ENCODE measurements at places on chromosomes 2 and 18.

DNA sequence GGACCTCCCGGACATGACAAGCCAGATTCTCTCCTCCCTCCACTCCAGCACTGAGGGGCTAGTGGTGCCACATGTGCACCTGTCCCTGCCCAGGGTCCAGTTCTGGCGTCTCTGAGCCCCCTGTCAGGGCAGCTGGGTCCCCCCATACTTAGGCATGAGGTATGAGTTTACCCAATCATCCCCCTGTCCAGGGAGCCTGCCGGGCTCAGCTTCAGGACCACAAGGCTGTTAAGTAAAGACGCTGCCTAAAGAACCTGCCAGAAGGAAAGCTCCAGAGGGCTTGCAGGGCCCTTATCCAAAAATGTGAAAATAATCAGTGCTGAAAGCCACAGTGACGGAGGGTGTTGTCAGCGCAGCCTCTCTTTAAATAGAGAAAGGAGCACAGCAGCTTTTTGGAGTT is 40.0 kb downstream of the SH3BP4 start:
- DNase-seq = no peak

DNA sequence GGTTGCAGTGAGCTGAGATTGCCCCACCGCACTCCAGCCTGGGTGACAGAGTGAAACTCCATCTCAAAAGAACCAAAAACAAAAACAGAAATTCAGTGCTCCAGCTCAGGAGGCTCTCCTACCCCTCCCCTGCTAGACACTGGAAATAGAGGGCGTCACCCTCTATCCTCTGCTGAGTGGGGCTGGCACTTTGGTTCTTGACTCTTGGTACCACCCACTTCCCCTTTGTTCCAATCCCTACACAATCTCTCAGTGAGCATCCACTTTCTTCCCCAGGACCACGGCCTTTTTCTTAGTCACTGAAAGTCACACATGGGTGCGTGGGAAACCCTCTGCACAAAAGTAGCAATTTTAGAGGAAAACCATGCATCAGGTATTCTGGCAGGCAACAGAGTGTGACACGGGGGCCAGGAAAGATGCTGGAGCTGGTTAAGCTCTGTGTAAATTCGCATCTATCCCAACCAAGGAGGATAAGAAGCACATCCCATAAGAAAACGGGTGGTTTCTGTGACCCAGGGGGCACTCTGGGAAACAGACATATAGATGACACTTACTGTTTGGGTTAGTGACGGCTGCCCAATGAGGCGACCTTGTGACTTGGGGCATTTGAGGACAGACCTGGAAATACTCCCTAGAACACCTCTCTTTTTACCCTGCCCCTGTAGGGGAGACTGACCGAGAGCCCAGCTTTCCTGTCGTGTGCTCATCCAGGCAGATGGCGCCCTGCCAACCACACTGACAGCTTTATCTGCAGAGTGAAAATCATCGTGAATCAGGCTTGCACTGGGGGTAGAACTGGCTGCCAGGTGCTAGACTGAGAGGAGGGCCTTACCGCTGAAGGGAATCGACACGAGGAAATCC is 7.7 kb downstream of the HJURP start:
- DNase-seq = no peak

DNA sequence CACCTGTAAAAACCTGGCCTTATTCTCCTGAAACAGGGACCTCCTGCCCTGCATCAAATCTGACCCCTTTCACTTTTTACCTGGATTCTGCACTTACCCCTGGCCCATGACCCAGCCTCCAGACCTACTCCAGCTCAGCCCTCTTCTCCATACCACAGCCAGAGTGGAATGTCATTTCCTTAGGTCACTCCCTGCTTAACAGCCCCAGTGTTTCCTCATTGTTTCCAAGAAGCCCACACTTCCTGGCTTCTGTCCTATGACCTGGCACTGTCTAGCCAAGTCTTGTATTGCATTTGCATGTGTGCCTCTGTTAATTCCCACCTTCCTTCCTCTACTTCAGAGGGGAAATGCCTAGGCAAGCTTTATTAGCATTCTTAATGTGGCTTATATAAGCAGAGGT is 51.4 kb upstream of the TRIB2 start:
- no peak for DNase-seq

GRCh38 chr2:236264256-236264655 is at the start of gene ASB18:
TSS of gene ASB18 (minus strand) at chr2:236264406. CDS start at chr2:236264345, 61 bp downstream.
- no peak for DNase-seq

DNA sequence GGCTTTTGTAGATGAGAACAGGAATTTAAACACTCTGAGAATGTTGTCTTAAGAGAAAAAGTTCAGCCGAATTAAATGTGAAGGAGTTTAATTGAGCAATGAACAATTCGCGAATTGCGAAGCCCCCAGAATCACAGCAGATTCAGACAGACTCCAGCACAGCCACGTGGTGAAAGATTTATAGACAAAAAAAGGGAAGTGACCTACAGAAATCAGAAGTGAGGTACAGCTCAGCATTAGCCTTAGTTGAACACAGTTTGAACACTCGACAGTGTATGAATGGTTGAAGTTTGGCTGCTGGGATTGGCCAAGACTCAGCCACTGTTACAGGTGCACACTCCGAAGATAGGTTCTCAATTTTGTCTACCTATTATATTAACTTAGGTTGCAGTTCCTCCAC is 264.0 kb upstream of the CHST9 start:
- DNase-seq = no peak

DNA sequence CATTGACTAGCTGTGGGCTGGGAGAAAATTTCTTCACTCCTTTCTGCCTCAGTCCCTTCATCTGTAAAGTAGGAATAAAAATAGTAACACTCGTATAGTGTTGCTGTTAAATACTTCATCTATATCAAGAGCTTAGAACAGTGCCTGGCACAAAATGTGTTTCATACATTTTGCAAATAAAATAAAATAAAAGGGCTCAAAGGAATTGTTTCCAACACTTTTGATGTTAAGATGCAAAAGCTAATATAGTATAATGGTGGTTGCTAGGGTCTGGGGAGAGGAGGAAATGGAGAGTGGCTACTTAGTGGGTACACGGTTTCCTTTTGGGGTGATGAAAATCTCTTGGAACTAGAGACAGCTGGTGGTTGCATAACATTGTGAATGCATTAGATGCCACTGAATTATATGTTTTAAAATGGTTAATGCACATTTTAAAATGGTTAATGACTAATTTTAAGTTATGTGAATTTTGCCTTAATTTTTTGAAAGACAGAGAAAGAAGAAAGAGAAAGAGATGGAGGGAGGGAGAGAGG is 542.1 kb upstream of the ID2 start:
- DNase-seq = no peak

- no peak for DNase-seq
These were observed 81.3 kb downstream of the CDC42EP3 start for GRCh38 chr2:37590119-37590571.

- DNase-seq = no peak
These were observed 9.2 kb upstream of the KYNU start for GRCh38 chr2:142868229-142868762.

GRCh38 chr2:59694176-59694575 is 859.3 kb downstream of the BCL11A start:
- DNase-seq = no peak

DNA sequence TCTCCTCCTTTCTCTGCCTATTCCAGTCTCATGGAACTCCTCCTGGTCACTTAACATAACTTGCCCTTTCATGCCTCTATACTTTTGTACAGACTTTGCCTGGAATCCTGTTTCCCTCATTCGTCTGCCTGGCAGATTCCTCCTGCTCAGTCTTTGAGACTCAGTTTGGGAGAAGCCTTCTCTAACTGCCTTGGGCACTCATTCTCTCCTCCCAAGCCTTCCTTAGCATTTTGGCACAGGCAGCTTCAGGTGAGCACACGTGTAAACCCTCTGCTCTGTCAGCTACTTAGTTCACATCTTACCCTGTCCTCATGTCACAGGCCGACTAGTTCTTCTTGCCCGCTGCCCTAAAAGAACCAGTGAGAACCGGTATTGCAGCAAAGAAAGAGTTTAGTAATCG is 6.0 kb upstream of the FAM98A start:
- no peak for DNase-seq

GRCh38 chr18:44520981-44521667 is 159.6 kb upstream of the SETBP1 start:
- no peak for DNase-seq

DNA sequence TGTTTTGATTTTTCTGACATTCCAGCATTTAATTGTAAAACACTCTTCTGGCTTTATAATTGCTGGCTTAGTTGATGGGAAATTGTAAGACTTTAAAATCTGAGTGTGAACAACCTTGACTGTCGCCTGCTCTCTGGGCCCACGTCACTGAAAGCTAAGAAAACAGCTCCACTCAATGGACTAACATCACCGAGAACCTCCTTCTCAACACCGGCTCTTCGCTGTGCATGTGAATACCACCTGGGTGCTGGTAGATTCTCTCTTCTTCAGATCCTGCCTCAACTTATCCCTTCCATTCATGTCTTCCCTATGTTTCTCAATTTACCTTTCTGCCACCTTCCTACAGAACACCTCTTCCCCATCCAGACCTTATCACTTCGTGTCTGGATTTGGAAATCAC is 523.1 kb upstream of the ID2 start:
- DNase-seq = no peak

GRCh38 chr18:32915516-32915915 is 142.7 kb upstream of the KLHL14 start:
- DNase-seq = no peak

DNA sequence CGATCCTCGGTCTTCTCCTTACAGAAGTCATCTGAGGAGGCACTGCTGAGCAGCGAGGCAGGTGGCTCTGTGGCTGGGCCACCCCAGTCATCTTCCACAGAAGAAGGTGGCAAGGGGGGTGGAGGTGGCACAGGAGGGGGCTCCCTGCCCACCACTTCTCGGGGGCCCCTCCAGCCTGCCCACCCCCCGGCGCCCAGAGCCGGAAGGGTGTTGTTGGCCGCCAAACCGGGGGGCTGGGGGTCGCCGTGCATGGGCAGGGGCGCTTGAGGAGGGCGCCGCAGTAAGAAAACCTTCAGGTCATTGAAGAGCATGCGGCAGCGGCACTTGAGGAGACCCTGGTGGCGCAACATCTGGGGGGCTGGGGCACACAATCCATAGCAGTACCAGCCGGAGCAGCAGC is 2.5 kb downstream of the MARCHF4 start:
- no peak for DNase-seq

DNA sequence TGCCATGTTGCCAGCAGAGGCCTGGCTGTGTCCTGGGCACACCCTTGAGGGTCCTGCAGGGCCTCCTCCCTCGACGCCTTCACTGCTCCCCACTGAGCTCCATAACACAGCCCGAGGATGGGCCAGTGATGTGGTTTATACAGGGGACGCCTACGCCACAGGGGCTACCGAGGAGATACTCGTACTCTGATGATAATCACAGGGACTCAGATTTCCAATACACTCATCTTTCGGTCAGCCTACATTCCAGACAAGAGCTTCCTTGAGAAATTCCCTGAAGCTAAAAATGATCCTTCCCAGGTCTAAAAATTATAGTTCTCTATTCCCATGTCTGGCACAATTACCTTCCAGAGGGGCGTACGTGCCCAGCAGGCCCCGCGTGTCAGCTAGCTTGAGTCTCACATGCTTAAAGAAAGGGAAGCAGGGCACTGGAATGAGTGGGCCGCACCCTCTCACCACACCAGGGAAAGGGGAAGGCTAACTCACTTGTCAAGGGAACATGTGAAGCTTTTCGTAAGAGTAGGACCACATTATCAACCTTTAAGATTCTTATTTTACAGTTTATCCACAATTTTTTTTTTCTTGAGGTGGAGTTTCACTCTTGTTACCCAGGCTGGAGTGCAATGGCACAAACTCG is 159.5 kb upstream of the NDUFV2 start:
- DNase-seq = no peak

DNA sequence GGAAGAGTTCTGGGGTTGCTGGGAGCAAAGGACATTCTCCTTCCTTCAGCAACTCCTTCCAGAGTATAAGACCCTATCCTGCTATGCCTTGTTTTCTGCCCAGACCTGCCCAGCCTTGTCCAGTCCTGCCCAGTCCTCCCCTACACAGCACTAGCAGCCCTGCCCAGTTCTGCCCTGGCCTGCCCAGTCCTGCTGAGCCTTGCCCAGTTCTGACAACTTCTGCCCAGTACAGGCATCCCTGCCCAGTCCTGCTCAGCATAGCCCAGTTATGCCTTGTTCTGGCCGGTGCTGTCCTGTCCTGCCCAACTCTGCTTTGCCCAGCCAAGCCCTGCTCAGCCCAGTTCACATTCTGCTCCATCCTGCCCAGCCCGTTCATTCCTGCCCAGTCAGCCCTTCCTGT is 44.9 kb upstream of the ALK start:
- DNase-seq = no peak

- DNase-seq = no peak
These were observed 19.5 kb upstream of the CELF4 start for GRCh38 chr18:37584952-37585695.

GRCh38 chr2:88545118-88545517 is 82.1 kb downstream of the EIF2AK3 start:
- DNase-seq = no peak

DNA sequence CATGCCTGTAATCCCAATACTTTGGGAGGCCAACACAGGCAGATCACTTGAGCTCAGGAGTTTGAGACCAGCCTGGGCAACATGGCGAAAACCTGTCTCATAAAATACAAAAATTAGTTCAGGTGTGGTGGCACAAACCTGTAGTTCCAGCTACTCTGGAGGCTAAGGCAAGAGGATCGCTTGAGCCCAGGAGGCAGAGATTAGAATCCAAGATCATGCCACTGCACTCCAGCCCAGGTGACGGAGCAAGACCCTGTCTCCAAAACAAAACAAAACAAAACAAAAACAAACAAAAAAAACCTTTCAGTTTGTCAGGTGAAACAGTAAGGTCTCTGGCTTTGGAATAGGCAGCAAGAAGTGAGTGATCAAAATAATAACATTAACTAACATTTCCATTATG is 84.6 kb downstream of the CLHC1 start:
- DNase-seq = no peak

DNA sequence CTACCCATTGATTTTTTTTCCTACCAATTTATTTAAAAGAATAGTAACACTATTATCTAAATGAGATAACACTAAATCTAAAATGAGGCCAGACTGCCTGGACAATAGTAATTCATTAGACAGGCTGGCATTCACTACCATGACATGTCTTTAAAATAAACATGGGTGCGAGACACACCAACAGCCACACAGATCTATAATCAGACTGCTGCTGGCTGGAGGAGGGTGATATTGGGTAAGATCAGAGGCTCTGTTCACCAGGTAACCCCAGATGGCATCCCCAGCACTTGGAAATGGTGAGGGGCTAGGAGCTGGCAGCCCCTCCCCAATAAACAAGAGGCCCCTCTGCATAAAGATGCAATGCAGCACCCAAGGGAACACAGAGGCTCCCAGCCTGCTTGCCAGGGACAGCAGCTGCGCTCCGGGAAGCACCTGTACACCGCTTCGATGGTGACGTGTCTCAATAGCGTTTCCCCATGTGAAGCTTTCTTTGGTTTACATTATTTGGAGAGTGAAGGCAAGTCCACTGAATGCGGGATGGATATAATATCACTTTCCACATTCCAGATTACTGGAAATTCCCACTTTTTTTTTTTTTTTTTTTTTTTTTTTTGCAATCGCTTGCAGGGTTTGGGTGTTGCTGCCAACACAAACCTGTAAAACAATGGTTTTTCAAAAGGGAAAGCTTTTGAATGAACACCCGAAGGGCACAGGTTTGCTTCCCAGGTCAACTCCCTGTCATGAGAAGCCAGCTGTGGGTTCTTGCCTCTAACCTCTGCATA is 159.0 kb downstream of the ZNF516 start:
- no peak for DNase-seq
